ENCODE measurements at places on chromosomes 3 and 15.

DNA sequence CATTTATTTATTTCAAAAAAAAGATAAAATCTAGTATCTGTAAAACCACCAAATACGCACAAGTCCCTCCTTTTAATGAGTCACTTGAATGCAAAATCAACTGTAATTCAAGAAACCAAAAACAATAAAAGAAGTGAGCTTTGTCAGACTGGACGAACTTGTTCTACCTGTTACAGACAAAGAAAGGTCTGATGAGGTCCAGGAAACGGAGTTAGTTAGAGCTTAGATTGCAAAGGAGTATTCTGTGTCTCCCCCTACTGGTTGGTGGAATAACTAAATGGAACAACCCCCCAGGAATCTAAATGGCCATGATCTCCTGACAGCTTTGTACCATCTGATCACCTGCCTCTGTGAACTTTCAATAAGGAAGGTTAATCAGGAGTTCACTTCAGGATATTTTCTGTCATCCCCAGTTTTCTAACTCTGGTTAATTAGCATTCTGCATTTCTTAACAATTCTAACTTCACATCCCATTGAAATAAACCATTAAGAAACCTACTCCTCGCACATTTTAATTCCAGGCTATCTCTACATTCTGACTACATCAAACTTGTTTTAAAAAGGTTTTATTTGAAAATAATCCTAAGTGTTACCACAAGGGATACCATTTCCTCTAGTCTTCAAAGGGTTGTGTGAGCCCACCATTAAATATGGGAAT is 333.0 kb upstream of the SATB1 start:
- no peak for DNase-seq

GRCh38 chr3:184347321-184348056 is 10.1 kb downstream of the FAM131A start:
- peak; percentile 60 for DNase-seq

DNA sequence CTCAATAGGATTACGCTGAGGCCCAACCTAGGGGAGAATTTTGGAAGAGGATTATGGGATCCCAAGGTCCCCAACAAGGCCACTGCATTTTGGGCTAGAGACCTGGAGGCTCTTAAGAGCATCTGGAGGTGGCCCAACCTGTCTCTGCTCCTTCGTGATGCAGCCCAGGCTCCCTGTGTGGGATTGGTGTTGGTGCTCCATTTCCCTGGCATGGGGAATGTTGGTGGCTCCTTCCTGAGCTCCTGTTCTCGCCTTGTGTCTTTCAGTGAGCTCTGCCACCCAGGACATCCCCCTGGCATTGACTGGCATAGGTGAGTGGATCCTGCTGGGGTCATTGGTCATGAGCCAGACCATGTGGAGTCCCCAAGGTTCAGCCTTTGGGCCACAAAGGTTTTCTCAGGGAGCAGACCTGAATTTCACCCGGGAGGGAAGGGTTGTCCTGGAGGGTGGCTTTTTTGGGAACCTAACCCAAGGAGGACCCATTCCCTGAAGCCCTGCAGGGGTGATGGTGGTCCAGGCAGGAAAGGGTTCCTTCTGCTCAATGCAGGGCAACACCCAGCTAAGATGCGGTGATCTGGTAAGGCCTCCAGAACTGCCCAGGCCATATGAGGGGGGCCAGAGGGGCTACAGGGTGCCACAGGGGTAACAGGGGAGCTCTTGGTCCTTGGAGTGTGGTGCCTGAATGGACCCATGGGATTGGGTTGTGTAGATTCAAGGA is 202.5 kb downstream of the UBE3A start:
- DNase-seq, result no peak

DNA sequence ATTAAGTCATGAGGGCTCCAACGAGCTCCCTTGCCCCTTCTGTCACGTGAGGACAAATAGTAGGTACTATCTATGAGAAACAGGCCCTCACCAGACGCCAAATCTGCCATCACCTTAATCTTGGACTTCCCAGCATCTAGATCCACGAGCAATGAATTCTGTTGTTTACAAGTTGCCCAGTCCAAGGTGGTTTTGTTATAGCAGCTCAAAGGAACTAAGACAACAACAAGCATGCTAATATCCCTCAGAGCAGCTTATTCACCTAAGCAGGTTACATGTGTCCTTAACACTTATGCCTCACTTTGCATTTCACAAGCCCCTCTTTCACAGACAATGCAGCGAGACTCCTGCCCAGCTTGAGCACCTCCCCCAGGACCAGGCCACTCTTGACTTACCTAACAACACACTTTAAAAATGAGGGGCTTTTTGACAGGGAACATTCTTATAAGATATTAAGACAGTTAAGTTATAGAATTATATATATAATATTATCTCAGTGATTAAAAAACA is 219.5 kb downstream of the PLCH1 start:
- DNase-seq, result no peak

- DNase-seq, result no peak
Measured at GRCh38 chr3:183460081-183461055, 31.9 kb upstream of the MCF2L2 start.

DNA sequence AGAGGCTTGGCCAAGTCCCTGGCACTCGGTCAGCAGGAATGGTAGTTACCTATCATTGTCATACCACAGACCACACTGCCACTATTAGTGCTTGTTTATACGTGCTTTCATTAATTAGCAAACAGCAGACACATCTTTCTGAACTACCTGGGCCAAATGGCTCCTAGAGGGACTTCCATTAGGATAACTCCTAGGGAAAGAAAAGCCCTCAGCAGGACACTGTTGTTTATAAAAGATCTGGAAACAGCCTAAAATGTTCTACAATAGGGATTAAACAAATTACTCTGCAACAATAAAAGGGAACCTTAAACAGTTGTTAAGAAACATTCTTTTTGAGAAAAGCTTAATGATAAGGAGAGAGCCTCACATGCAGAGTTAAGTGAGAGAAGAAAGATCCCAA is 38.5 kb downstream of the ARHGEF3 start:
- no peak for DNase-seq

- DNase-seq, result peak; percentile 74
Measured at GRCh38 chr15:45919806-45920205, 285.0 kb downstream of the SQOR start.

Measured in AG10803 (cell line).